ENCODE measurements at places on chromosomes 16 and 17.

DNA sequence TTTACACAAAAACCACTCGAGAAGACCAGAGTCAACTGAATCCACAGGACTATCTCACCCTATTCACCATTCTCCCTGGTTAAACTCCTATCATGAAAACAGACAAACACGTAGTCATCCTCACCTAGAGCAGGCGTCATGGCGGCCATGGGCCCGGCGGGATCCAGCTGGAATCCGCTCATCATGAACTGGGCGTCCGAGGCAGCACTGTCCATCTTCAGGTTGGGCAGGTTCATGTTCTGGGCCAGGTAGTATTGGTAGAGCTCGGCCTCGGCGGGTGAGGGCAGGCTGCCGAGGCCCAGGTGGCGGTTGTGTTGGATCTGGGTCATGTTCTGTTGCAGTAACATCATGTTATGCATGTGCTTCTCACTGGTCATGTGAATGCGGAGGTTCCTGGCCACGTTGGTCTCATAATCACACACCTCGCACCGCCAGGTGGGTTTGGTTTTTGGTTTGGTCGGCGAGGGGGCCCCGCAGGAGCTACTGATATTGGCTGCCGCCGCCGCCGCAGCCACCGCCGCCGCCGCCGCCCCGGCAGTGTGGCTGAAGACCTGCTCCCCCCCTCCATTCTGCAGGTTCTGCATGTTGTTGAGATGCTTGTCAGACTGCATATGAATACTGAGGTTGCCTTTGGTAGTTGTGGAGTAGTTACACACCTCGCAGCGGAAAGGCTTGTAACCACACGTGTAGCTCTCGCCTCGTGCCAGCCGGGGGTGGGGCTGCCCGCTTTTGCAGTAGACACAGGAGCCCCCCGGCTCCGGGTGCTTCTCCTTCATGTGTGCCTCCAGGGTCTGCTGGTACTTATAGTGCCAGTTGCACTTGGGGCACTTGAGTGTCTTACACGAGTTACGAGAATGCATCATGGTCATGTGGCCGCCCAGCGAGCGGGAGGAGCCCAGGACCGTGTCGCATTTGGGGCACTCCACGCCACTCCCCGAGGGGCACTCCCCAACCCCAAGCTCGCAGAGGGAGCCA, 90.3 kb downstream of the ZFHX3 start:
- H3K4me3 ChIP-seq = no peak overlapping the region
- no peak overlapping the region for H3K27ac ChIP-seq
- H3K36me3 ChIP-seq = peaks cover 72% of the 10 kb centered on the region
- peaks cover 40% of the 10 kb centered on the region for H3K4me1 ChIP-seq
- no peak for DNase-seq

- peaks cover 57% of the 10 kb centered on the region for H3K4me1 ChIP-seq
- DNase-seq = no peak
- peaks cover 70% of the 10 kb centered on the region for H3K27me3 ChIP-seq
- H3K4me3 ChIP-seq = peak overlapping the region; percentile 74
- H3K36me3 ChIP-seq = no peaks in the 10 kb centered on the region
- H3K27ac ChIP-seq = no peak overlapping the region
These were observed 1.2 kb downstream of the EPN3 start for GRCh38 chr17:50533720-50534148.

- peaks cover 24% of the 10 kb centered on the region for H3K4me1 ChIP-seq
- no peak overlapping the region for H3K4me3 ChIP-seq
- peaks cover 3% of the 10 kb centered on the region for H3K27me3 ChIP-seq
These were observed 150.2 kb upstream of the CACNG5 start for GRCh38 chr17:66684731-66685130.

DNA sequence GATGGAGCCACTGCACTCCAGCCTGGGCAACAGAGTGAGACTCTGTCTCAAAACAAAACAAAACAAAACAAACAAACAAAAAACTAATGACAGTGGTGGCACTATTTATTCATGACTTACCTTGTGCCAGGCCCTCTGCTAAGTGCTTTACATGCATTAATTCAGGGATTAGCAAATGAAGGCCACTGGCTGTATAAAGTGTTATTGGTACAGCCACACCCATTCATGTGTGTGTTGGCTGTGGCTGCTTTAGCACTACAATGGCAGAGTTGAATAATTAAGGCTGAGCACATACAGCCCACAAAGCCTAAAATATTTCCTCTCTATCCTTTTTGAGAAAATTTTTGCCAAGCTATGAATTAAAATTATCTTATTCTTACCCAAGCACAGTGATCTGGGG, 531.8 kb upstream of the CDH5 start:
- peaks cover 13% of the 10 kb centered on the region for H3K4me1 ChIP-seq
- DNase-seq = no peak
- H3K27me3 ChIP-seq = peaks cover 7% of the 10 kb centered on the region
- H3K27ac ChIP-seq = no peak overlapping the region
- no peak overlapping the region for H3K4me3 ChIP-seq

GRCh38 chr17:3913531-3914311, 2.5 kb downstream of the P2RX1 start:
- H3K4me3 ChIP-seq = no peak overlapping the region
- H3K36me3 ChIP-seq = no peaks in the 10 kb centered on the region
- no peak overlapping the region for H3K27ac ChIP-seq
- H3K4me1 ChIP-seq = peaks cover 20% of the 10 kb centered on the region

GRCh38 chr17:38873640-38874380, 4.0 kb downstream of the LASP1 start:
- H3K4me3 ChIP-seq = peak overlapping the region; percentile 32
- no peak for DNase-seq
- peaks cover 11% of the 10 kb centered on the region for H3K27me3 ChIP-seq
- peaks cover 60% of the 10 kb centered on the region for H3K4me1 ChIP-seq
